Posterior vena cava (tissue), 2 donors: ENCODE measurements at places on chromosomes 3 and 15. TPM values are rescaled to one million over a fixed set of nuclear protein-coding genes. Genes with fewer than 3 reads are reported as not detected.

The SCG5 gene
- 5.6 TPM for total RNA-seq

The ST8SIA2 gene
- total RNA-seq: not detected

The EFCC1 gene
- total RNA-seq: 2.1 TPM

The CCNB2 gene
- 0.69 TPM for total RNA-seq

The CLRN1 gene
- not detected for total RNA-seq

The MST1R gene
- total RNA-seq: 1.2 TPM

The CFAP92 gene
- total RNA-seq: 0.14 TPM

The ISL2 gene
- not detected for total RNA-seq

The PARP16 gene
- total RNA-seq: 7.4 TPM

The C3orf70 gene
- 46.1 TPM for total RNA-seq

The DNASE1L3 gene
- 9.3 TPM for total RNA-seq

The VEPH1 gene
- total RNA-seq: 1.7 TPM

The DCP1A gene
- total RNA-seq: 22.2 TPM

The SYNPR gene
- total RNA-seq: not detected

The OR5H1 gene
- total RNA-seq: not detected
